ENCODE measurements at places on chromosomes 1 and 21.

GRCh38 chr1:210715072-210715471, 386.4 kb downstream of the HHAT start:
- DNase-seq: no peak

DNA sequence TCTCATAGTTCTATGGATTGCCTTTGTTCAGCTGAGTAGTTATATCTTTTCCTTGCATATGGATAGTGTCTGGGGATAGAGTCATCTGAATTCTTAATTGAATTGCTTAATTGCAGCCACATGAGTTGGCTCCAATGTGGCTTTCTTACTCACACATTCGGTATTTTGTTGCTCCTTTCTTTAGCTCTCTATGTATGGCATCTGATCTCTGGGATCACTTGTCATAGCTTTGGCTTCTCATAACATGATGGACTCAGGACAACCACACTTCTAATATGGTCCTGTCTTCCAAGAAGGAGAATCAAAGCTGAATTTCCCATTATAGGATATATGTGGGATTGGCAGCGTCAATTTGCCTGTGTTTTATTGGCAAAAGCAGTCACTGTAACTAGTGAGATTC, 716.2 kb downstream of the NCAM2 start:
- no peak for DNase-seq

- DNase-seq: no peak
Observed at GRCh38 chr1:203701606-203702005, 63.4 kb upstream of the LAX1 start.

DNA sequence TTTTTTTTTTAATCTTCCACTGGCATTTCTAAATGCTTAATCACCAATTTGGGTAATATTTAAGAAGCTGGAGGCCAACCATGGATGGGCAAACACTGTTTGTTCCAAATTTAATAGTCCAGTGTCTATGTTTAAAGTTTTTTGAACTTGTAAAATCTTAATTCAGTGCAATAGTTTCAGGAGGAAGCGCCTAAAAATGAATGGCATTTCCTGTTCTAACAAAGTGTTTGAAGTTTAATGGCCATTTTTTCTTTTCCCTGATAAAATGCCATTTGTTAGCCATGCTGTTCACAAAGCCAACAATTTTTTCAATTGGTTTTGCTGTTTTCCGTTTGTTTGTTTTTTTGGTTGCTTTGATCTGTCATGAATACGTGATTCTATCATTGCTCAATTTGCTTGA, 552.1 kb downstream of the LMO4 start:
- no peak for DNase-seq

GRCh38 chr1:153933955-153934354, 11.2 kb upstream of the GATAD2B start:
- no peak for DNase-seq

- no peak for DNase-seq
Observed at GRCh38 chr1:211625040-211625439, 46.1 kb upstream of the SLC30A1 start.

- DNase-seq: no peak
Observed at GRCh38 chr1:201939574-201939973, 6.8 kb downstream of the LMOD1 start.

GRCh38 chr1:163538667-163539066, 216.9 kb downstream of the NUF2 start:
- DNase-seq: no peak

- DNase-seq: no peak
Observed at GRCh38 chr1:209425959-209426358, 157.6 kb upstream of the CAMK1G start.

- DNase-seq: no peak
Observed at GRCh38 chr21:43643193-43643592, 16.1 kb downstream of the HSF2BP start.

DNA sequence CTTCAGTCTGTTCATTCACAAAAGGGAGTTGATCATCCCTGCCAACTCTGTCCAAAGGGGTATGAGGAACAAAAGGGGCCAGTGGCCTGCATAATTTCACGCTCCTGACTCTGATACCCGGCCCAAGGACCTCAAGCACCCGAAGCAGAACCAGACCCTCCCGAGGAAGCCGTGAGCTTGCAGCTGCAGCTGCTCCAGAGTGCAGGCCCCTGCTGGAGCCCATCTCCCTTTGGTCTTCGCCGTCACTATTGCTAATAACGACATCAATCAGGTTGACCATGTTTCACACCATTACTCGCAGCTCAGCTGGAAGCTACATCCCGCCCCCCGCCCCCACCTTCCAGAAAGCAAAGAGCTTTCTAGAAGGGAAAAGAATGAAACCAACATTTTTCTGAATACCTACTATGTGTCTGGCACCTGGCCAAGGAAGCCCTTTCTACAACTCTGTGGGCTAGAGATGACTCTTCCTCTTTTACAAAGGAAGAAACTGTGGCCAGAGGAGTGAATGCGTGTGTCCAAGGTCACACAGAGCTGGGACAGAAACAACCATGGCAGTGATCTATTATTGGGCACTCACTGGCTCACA, 5.5 kb downstream of the NKAIN1 start:
- no peak for DNase-seq

DNA sequence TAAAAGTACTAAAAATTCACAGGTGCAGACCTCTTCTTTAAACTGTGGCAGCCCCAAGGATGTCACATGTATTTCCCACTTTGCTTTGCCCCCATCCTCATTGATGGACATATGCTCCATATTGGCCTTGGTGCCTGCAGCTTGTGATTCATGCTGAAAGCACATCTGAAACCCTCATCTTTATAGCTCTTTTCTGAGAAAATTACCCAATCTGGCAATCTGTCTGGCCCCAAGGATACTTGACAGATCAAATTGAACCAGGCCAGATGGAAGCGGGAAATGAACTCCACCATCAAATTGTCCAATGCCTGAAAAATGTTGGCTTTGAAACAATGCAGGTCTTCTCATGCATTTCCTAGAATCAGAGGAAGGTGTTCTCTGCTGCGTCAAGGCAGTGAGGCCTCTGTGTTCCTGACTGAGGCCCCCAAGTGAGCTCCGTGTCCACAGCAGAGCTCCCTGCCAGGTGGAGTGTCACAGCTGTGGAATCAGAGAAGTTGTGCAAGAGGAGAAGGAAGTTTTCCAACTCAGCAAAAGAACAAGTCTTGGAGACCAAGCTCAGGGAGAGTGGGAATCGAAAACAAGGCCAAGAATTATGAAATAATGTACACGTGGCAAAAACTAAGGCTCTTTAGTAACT, 323.7 kb downstream of the PLPP3 start:
- DNase-seq: no peak

- DNase-seq: no peak
Observed at GRCh38 chr1:164477343-164477742, 81.6 kb upstream of the PBX1 start.

DNA sequence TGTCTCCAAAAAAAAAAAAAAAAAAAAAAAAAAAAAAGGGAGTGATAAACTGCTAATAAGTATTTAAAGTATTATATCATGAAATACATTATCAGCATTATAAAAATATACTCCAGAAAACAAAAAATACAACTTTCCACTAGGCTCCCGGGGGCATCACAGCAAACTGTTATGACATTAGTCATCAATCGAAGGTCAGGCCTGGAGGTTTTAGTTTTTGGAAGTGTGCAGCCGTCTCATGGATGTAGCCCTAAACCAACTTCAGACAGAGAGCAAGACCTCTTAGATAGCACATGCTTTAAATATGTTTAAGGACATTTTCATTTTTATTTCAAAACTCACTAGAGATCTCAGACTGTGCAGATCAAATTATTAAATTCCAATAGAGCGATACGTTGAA, 106.3 kb downstream of the RERE start:
- no peak for DNase-seq

DNA sequence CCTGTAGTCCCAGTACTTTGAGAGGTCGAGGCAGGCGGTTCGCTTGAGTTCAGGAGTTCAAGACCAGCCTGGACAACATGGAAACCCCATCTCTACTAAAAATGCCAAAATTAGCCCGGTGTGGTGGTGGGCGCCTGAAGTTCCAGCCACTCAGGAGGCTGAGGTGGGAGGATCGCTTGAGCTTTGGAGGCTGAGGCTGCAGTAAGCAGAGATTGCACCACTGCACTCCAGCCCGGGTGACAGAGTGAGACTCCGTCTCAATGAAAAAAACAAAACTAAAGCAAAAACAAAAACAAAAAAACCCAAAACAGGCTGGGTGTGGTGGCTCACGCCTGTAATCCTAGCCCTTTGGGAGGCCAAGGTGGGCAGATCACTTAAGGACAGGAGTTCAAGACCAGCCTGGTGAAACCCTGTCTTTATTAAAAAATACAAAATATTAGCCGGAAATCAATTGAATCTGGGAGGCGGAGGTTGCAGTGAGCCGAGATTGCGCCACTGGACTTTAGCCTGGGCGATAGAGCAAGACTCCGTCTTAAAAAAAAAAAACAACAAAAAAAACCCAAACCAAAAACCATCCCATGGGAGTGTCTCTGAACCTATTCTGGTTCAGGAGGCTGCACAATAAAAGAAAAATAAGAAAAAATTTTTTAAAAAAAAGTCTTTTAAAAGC, 1.7 kb upstream of the CGN start:
- no peak for DNase-seq

- no peak for DNase-seq
Observed at GRCh38 chr1:160256396-160257046, 5.8 kb downstream of the DCAF8 start.

- DNase-seq: no peak
Observed at GRCh38 chr21:37878946-37879660, 37.2 kb downstream of the KCNJ6 start.

- no peak for DNase-seq
Observed at GRCh38 chr1:68234094-68234493, 1.8 kb upstream of the WLS start.

- no peak for DNase-seq
Observed at GRCh38 chr1:211326528-211327345, at the start of gene TRAF5. Gene TRAF5 (plus strand): TSS chr1:211326833. CDS start chr1:211353240, 26,407 bp downstream.
